ENCODE measurements at places on chromosomes 7 and 10.

DNA sequence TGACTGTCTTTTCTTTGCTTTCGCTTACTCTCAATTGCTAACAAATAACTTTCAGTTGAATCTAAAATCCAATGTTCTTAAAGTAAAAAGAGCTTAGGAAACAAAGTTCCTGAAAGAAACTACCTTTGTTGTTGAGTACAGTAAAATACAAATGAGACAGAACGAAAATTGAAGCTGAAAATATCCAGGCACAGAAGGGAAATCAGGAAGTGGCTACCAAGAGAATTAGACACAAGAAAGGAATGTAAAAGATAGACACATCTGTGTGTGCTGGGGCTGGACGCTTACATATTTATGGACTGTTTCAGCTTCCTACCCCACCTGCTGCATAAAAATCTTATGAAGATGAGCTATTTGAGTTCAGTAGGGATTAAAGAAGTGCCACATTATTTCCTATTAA is 161.7 kb upstream of the PLXDC2 start:
- no peak for DNase-seq

GRCh38 chr10:119252051-119252465 is 44.7 kb downstream of the GRK5 start:
- no peak for DNase-seq

- DNase-seq: no peak
These were observed 121.0 kb upstream of the PPP2R2D start for GRCh38 chr10:131779661-131780394.

- DNase-seq: no peak
These were observed 6.7 kb upstream of the INHBA start for GRCh38 chr7:41709621-41710020.

GRCh38 chr7:27527348-27527714 is 135.4 kb downstream of the HIBADH start:
- no peak for DNase-seq
